ENCODE measurements at places on chromosomes 4 and X. TPM values are rescaled to one million over a fixed set of nuclear protein-coding genes. Genes with fewer than 3 reads are reported as not detected.

DNA sequence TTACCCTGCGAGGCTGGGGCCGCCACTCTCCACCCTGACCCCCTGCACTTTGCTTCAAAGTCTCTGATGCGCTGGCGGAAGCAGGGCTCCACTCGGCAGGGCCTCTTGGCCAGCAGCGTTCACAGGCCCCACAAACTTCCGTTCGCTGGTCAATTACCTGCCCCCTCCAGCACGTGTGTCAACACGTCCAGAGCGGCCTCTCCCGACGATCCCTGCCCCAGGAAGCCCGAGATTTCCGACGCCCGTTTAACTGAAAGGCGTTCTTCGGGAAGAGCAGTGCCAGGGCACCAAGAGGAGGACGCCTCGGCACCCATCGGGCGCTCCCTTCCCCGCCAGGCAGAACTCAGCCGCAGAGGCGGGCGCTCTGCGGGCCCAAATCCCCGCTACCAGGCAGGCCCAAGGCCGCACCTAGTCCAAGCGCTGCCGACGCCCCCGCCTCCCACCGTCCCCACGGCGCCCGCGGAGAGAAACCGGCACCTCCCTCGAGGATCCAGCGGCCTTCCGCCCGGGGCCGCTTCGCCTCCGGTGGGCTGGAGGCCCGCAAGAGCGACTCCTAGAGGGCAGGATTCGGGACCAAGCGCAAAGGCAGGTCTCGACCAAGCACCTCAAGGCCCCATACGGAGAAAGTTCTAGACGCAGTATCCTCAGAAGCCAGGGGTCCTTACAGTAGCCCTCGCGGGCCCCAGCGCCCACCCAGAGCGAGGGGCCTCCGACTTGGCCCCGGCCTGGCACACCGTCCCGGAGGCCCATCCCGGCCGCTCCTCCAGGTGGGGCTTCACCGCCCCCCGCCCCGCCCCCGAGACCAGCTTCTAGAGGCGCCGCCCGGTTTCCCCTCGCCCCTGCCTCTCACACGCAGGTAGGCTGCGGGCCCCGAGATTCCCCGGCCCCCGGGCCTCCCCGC, 586 bp downstream of the BCAP31 start:
- DNase-seq: no peak

DNA sequence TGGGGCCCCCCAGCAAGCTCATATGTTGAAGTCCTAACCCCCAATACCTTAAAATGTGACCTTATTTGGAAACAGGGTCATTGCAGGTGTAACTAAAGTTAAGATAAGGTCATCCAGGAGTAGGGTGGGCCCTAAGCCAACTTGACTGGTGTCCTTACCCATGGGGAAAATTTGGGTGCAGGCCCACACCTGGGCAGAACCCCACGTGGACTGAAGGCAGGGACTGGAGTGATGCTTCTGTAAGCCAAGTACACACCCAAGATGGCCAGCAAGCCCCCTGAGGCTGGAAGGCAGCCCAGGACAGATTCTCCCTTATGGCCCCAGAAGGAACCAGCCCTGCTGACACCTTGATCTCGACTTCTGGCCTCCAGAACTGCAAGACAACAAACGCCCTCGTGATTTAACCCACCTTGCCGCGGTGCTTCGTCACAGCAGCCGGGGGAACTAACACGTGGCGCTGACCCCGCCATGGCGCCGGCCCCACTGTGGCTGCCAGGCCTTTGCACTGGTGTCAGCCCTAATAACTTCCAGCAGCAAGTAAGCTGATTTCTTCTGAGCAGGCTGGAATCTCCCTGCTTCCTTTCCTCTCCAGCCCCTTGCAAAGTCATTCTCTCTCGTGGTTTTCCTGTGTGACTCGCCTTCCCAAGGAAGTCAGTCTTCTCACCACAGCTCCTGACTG, 23.2 kb upstream of the MXD4 start:
- DNase-seq: no peak

GRCh38 chr4:169791527-169792156, 33.9 kb upstream of the HPF1 start:
- peak; percentile 53 for DNase-seq

- DNase-seq: no peak
Observed at GRCh38 chrX:26653050-26653449, 437.1 kb downstream of the MAGEB5 start.

DNA sequence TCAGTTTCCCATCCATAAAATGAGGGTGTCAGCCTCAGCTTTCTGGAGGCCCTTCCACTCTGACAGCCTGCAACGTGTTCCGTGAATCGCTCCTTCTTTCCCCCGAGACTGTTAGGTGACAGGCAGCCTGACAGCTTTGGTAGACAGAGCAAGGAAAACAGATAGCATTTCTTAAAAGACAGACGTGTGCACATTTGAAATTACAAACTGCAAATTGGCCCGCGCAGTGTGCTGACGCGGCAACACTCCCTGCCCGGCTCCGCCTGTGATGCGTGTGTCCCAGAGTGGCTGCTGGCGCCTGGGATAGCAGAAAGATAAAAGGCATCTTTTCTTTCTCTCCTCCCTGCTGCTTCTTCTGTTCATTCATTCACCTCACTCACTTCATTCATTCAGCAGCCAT, 245.3 kb downstream of the AFAP1 start:
- DNase-seq: no peak

GRCh38 chr4:123397144-123398065, 810 bp downstream of the SPRY1 start:
- peak; percentile 43 for DNase-seq

DNA sequence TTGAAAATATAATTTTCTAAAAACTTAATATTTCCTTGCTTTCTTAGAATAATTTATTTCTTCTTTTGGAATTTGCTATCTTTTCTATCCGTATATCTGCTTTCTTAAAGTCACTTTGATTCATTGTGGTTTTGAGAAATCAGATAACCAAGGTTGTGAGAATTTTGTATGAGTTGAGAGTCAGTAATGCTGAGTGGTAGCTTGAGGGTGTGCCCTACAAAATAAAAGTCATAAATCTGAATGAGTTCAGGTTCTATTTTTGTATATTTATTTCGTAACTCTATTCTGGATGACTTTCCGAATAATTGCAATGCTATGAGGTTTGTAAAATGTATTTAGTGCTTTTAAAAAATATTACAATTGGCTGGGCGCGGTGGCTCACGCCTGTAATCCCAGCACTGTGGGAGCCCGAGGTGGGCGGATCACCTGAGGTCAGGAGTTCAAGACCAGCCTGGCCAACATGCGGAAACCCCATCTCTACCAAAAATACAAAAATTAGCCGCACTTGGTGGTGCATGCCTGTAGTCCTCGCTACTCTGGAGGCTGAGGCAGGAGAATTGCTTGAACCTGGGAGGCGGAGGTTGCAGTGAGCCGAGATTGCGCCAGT, 8.9 kb downstream of the COPS4 start:
- peak; percentile 36 for DNase-seq

GRCh38 chr4:182931691-182932345, 14.6 kb upstream of the DCTD start:
- DNase-seq: no peak

GRCh38 chr4:2264481-2265041, 2.7 kb upstream of the MXD4 start:
- no peak for DNase-seq

GRCh38 chr4:71262161-71262560, 76.7 kb upstream of the SLC4A4 start:
- DNase-seq: no peak

DNA sequence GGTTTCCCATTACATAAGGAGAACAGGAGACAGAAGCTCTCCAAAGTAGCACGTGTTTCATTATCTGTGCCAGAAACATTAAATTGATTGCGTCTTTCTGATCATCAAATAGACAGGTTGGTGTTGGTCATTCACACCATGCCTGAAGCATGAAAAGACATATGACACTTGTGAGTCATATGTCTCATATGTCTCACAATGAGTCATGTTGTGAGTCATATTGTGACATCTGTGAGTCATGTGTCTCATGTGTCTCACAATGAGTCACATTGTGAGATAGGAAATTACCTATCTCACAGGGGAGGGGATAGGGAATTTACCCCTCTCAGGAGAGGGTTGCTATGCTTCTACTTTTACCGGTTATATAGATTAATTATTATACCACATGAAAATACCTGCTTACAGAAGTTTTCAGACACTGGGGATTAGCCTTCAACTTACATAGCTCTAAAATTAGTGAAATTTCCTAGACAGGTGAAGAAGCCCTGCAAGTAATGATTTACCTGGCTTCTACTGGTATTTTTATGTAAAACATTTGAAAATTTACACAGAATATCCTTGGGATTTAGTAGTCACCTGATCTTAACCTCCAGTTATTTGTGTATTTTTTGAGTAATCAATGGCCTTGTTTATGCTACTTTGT, 80.8 kb downstream of the NPFFR2 start:
- DNase-seq: no peak

DNA sequence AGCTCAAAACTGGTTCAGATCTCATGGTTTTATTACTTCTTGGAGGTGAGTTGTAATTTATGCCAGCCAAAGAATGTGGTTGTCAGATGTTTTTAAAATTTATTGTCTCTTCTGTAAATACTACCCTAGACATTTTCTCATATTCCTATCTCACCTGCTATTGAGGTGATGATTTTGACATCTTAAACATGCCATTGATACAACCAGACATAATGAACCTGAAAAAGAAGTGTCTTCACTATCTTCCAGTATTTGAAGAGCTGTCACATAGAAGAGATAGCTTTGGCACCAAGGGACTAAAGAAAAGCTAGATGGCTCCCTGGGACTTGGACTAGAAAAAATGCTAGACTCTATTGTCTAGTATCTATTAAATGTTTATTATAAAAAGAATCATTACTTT, 155.7 kb downstream of the RAP1GDS1 start:
- no peak for DNase-seq

GRCh38 chrX:137916090-137916746, 350.3 kb downstream of the ZIC3 start:
- no peak for DNase-seq

Gene SPANXB1
- not detected for polyA plus RNA-seq

Gene TRIM75
- not detected for polyA plus RNA-seq

Gene SLC6A14
- polyA plus RNA-seq: 0.03 TPM

Gene TRIM2
- polyA plus RNA-seq: 58.9 TPM

Gene CNKSR2
- polyA plus RNA-seq: 5.1 TPM

Gene TREX2
- 1.8 TPM for polyA plus RNA-seq

Gene HMGB2
- polyA plus RNA-seq: 38.6 TPM

Gene SLC4A4
- 0.24 TPM for polyA plus RNA-seq

Gene CENPVL3
- 0.10 TPM for polyA plus RNA-seq

Measured in adrenal gland (tissue), 19 donors.